GM18507 (cell line): ENCODE measurements at places on chromosomes 4 and X.

- DNase-seq, result no peak
Observed at GRCh38 chrX:68536429-68536828, 37.6 kb downstream of the YIPF6 start.

DNA sequence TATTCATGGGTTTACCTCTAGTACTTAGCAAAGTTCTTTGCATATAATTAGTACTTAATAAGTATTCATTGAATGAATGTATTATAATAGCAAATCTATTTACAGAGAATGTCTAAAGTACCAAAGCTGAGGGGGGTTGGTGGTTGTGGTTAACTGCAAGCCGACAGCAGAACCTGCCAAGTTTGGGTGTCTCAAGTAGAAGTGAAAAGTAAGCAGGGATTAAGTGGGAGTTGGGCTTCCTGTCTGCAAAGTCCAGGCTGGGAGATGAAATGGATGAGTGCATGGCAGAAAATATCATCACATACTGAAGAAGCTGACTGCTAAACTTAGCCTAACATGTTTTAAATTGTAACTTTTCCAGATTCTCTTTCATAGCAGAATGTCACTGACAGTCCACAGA is 169.6 kb downstream of the CAMK2D start:
- no peak for DNase-seq

- no peak for DNase-seq
Observed at GRCh38 chrX:12777670-12778069, 13.5 kb upstream of the PRPS2 start.

- DNase-seq, result no peak
Observed at GRCh38 chr4:7297374-7297773, 105.0 kb downstream of the SORCS2 start.

GRCh38 chr4:124191329-124191728 is 521.2 kb downstream of the ANKRD50 start:
- no peak for DNase-seq

GRCh38 chr4:7956270-7956808 is 16.7 kb upstream of the AFAP1 start:
- no peak for DNase-seq

DNA sequence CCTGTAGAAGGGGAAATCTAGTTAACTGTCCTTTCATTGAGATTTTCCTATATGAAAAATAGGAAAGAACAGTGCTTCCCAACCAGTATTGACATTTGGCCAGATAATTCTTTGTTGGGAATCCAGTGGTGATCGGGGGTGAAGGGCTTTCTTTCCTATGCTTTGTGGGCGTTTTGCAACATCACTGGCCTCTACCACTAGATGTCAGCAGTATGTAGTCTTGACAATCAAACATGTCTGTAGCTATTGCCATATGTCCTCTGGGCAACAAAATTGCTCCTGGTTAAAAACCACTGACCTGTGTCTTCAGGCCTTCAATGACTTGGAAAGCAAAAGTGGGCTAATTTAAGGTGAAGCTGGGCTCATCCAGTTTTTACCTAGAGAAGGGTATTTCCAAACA is 658.5 kb downstream of the DACH2 start:
- DNase-seq, result no peak
